ENCODE measurements at places on chromosomes 6 and 20.

DNA sequence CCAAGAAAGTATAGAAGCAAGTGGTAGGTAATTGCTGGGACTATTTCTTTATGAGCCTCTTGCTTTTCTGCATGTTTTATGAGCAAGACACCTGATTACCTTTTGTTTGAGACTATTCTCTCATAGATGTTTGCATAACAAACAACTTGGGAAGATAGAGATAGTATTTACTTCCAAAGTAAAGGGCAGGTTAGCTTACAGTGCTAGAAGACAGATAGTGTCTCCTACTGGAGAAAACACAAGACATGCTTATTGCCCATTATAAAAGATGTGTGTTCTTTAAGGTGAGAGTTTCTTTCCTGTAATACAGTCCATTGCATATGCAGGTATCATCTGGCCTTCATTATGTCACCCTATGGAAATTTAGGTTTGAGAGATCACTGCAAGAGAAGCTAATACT lies 174.2 kb upstream of the FUT9 start:
- no peak for DNase-seq

DNA sequence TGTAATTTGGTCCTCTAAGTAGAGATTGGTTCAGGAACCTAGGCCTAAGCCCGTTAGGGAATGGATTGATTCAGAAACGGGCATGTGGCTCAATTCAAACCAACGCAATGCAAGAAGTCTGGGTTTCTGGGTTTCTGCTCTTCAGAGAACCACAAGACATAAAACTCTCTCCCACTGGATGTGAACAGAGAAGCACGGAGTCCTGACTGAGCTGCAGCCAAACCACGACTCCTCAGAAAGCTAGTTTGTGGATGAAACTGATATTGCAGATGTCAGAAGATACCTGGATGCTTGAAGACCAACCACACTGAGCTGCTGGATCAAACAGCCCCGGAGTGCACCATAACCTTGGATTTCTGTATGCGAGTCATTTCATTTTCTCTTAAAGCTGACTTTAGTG lies 50.0 kb downstream of the SOD2 start:
- DNase-seq, result no peak

- no peak for DNase-seq
Observed at GRCh38 chr6:163250116-163250515, 164.4 kb upstream of the QKI start.

- DNase-seq, result no peak
Observed at GRCh38 chr20:55160037-55160436, 684.6 kb downstream of the DOK5 start.

DNA sequence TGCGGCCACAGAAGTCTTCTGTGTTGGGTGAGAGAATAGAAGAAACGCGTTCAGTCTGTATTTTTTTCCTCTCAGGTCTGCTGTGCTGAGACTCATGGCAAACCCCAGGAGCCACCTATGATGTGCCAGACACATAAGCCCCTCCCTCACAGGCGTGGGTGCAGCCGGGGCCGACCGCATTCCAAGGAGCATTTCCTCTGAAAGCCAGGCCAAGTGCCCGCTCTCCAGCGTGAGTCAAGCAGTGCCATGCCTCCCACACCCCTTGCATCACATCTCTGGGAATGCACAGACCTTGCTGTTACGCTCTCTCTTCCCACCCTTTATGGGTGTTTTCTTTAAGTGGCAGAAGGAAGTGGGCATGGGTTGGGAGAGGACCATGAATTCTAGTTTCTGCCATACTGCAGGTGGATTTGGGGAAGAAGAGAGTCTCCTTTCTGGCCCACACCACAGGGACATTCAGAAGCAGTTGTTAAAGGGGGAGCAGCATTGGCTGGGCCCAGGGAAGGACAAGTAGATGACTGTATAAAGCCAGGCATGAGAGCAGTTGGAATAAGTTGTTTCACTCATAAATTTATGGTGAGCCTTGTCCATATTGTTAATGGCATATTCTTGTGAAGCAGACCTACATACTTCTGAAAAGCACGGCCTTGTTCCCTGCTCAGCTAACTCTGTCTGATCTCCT lies 37.1 kb upstream of the TFAP2A start:
- DNase-seq, result no peak

GRCh38 chr6:111914617-111915016 lies 41.4 kb upstream of the FYN start:
- DNase-seq, result no peak

DNA sequence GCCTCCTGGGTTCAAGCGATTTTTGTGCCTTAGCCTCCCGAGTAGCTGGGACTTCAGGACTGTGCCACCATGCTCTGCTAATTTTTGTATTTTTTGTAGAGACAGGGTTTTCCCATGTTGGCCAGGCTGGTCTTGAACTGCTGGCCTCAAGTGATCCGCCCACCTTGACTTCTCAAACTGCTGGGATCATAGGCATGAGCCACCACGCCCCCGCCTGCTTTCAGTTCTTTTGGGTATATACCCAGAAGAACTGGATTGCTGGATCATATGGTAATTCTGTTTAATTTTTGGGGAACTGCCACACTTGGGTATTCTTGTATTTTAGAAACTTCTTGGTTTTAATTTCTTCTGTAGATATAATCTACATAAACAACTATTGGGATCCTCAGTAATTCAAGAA lies 17.0 kb downstream of the CDS2 start:
- no peak for DNase-seq

DNA sequence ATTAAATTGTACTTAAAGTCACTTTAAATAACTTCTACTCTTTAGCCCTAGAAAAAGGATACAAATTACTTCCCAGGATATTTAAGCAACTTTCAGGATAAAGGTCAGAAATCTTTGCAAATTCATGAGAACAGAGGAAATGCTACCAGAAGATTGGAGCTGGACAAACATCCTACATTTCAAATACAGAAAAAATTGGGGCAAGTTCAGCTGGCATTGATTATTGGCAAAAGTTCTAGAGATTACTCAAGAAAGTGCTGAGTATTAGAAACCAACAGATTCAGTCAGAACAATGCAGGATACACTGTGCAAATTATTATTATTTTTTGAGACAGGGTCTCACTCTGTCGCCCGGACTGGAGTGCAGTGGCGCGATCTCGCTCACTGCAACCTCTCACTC lies 6.0 kb downstream of the SLC22A23 start:
- DNase-seq, result no peak

- no peak for DNase-seq
Observed at GRCh38 chr6:136334853-136335252, 45.2 kb upstream of the BCLAF1 start.

DNA sequence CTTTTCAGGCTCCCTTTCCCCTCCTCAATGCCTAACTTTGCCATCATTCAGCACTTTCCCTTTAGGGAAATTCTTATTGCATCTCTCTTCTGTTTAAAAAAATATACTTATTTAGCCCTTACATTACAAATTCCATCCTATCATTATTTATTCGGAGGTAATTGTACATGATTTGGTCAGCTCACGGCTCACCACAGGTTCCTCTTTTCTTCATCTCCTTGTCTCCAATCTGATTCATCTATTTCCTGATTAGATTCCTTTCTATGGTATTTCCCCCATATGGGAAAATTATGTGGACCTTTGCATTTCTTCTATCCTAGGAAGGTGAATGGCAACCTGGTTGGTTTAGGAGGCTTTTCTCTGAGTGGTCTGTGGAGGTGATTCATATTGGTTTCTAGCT lies 12.9 kb upstream of the EMILIN3 start:
- no peak for DNase-seq

GRCh38 chr6:56169366-56169765 lies 78.0 kb downstream of the COL21A1 start:
- no peak for DNase-seq

- DNase-seq, result no peak
Observed at GRCh38 chr6:117156741-117157140, 108.6 kb upstream of the VGLL2 start.

DNA sequence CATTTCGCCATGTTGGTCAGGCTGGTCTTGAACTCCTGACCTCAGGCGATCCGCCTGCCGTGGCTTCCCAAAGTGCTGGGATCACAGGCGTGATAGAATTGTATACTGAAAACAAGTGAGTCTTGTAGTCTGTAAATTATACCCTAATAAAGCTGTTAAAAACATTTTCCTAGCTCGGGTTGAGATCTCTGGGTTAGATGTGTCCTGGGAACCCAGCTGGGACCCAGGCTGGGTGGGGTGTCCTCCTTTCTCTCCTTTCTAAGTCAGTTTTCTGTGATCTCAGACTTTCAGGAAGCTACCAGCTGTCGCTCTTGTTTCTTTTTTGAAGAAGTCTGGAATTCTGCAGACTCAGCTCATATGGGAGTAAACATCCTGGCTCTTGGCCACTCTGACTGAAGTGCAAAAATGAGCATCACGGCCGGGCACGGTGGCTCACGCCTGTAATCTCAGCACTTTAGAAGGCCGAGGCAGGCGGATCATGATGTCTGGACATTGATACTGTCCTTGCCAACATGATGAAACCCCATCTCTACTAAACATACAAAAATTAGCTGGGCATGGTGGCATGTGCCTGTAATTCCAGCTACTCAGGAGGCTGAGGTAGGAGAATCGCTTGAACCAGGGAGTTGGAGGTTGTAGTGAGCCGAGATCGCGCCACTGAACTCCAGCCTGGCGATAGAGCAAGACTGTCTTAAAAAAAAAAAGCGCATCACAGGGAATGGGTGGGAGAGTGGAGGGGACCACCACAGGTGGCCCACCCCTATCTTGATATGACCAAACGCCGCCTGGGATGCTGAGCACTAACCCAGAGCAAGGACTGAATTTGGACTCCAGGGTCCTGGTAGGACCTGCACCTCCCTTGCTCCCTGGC lies 9.9 kb upstream of the PCIF1 start:
- no peak for DNase-seq

DNA sequence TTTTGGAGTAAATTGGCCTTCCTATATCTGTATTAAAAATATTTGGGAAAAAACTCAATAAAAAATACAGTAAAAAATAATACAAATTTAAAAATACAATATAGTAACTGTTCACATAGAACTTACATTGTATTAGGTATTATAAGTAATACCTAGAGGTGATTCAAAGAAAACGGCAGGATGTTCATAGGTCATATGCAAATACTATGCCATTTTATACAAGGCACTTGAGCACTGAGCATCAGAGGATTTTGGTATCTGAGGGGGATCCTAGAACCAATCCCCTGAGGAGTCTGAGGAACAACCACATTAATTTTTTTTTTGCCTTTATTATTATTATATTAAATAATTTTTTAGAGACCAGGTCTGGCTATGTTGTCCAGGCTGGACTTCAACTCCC lies 41.7 kb downstream of the RNGTT start:
- DNase-seq, result no peak

GRCh38 chr6:148398678-148399077 lies 56.0 kb downstream of the SASH1 start:
- no peak for DNase-seq

GRCh38 chr20:64116541-64117431 lies 9.4 kb upstream of the NPBWR2 start:
- DNase-seq, result no peak

DNA sequence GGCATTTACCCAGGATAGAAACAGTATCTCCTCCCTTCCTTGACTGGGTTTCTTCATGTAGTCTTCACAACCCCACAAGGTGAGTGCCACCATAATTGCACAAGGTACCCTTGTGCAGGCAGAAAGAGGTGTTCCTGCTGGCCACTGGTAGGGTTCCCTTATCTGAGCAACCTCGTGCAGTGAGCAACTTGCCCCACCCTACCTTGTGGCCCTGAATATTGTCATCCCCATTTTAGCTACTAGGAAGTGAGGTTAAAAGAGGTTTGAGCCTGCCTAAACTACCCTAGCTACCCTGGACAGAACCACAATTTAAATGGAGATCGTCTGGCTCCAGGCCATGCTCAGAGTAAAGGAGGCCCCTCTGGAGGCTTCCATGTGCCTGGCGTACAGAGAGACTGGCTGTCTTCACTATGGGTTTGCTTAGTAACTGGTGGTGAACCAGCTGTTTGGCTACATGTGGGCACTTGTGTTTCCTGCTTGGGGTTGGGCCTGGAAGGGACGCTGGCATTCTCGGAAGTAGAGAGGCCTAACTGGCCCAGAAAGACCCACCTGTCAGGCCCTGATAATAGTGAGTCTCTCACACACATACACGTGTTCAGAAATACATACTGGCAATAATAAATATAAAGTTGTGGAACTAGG lies 148.8 kb downstream of the LRFN2 start:
- no peak for DNase-seq

- DNase-seq, result no peak
Observed at GRCh38 chr6:34919651-34920050, 30.6 kb downstream of the ANKS1A start.

DNA sequence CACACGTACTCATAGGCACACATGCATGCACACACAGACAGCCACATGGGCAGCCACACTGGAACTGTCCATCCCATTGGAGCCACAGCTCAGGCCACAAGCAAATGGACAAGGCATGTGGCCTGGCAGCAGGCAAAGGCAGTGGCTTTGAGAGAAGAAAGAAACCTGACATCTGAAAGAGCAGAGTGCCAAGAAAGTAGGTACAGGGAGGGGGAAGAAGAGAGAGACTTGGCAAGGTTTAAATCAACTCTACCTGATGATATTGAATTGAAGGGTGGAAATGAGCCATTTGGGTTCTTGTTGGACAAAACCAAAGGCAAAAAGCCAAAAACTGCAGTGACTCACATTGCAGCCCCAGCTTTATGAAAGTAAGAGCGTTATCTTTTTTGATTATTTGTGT lies 142.7 kb downstream of the PCSK2 start:
- no peak for DNase-seq

DNA sequence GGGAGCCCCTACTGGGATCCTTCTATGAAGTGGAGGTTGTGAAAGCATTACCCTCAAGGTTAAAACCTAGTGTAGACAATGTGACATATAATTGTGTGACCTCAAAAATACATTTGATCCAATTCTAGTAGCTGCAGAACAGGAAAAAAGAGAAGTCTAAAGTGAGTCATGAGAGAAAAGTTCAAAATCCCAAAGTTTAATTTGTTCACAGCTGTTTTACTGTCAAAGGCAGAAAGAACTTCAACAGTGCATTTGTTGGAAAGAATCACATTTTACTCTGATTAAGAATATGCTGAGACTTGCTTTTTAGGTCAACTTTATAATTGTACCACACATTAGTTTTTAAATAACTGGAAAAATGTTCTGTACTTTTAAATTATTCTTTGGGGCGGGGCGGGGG lies 1027.4 kb upstream of the FLRT3 start:
- no peak for DNase-seq

- DNase-seq, result no peak
Observed at GRCh38 chr20:9630554-9630953, 116.2 kb downstream of the LAMP5 start.

DNA sequence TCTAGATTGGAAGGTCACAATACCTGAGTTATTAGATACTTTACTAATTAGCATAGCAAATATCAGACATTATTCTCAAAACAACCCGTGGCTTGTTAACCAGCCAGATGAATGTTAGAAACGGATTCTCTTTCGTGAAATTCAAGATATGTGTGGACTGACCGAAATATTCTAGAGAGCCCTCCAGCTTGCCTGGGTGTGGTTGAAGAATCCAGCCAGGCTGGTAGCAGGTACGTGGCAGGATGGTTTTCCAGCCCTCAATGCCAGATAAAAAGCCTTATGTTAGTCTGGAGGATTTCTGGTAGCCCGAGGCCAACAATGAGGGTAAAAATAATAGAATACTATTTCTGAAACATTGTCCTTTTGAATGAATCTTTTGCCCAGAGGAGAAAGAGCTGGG lies 19.3 kb downstream of the ECT2L start:
- no peak for DNase-seq
